ENCODE measurements at places on chromosomes 7 and 10.
A peak's percentile ranks its signal among the peaks of the same experiment; 100 is the strongest.

DNA sequence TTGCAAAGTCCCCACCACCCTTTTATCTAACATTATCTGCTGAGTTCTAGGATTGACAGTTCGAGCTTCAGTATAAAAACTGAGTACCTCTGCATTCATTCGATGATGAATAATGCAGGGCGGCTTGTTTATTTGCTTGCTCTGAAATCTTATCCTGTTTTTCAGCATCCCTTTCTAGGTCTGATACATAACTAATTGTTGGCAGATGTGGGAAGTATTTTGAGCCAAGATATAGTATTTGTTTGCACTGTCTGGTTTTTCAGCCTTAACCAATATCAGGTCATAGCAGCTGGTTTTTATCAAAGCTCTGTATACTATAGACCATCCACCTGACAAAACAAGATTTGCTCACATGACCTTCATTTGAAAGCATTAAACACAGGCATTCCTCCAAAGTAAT, 161.4 kb downstream of the TFEC start:
- no peak for DNase-seq

DNA sequence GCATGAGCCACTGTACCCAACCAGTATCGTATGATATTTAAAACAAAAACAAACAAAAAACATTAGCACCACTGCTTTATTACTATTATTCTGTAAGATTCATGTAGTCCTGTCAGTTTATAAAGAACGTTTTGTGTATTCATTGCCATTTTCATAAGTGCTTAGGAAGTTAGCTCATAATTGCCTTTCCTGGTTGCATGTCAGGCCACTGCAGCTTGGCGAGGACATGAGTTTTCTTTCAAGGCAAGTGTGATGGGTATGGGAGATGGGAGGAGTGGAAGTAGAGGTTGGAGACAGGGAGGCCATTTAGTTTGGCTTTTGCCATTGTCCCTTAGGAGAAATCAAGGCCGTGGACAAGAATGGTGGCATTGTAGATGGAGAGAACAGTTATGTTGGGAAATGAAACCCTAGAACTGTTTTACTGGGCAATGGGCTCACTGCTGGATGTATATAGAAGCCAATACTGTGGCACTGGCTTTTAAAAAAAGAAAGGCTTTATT, 48.9 kb downstream of the TYW1 start:
- no peak for DNase-seq

DNA sequence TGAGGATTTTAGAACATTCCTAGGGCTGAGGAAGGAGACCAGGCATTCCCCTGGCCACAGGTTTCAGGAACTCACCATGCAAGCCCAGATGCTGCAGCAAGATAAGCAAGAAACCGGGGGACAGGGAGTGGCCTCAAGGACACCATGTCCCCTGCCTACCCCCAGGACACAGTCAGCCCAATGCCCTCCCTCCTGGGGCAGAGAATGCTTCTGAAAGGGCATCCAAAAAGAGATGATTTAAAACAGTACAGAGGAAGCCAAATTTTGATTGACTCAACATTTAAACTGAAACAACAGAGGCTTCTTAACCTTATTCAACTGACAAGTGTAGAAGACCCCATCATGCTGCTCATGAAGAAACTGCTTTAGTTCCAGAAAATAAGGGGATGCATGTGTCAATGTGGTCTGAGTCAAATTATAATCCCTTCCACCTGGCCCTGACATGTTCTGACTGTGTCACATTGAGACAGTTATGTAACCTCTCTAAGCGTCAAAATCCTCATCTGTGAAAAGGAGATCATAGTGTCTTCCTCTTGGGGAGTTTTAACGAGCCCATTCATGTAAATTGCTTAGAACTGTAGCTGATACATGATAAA, 60.0 kb downstream of the ICA1 start:
- DNase-seq: no peak

- DNase-seq: peak; percentile 83
Measured at GRCh38 chr10:24207781-24208611, 942 bp upstream of the KIAA1217 start.

DNA sequence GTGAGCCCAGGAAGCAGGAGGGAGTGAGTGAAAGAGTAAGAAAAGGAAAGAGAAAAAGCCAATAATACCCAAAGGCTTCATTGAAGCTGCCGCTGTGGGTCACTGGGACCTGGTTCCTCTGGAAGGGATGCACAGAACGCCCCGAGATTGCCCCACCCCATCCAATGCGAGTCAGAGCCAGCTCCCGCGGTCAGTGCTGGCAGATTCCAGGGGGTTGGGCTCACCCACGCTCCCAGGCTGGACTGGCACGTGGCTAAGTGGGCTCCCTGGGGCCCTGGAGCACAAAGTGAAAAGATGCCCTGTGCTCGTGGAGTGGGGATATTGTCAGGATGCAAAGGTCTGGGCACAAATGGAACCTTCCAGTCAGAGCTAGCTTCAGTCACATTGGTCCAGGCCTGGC, 117.0 kb downstream of the OAT start:
- DNase-seq: no peak

DNA sequence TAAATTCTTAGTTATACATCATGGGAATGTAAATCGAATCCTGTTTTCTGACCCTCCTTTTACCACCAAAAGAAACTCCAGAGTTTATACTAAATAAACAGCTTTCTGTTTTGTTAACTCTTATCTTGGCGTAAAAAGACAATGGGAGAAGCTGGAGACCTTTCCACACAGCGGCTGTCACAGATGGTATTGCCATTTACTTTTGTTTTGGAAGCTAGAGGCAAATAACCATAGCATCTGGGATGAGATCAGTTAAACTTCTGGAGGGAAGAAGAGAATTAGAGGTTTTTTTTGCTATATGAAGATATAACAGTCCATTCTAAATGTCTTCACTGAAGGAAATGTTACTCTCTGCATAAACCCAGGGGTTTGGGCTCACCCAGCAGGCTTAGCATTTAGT, 258.9 kb downstream of the REEP3 start:
- no peak for DNase-seq

DNA sequence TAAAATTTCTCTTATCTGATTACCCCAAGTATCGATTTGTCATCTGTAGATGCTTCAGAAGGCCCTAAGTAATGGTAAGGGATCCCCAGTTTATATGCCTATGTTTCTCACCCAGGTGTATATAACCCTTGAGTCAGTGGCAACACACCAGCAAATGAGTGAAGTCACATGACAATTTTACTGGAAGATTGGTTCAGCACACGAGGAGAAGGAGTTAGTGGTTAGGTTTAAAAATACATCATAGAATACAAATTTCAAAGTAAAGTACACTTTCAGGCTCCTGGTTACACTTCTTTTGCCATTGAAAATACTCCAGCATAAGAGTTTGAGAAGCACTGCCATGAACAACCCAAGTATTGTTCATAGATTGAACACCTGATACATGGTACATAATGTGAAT, 29.7 kb upstream of the CAPZA2 start:
- DNase-seq: no peak

DNA sequence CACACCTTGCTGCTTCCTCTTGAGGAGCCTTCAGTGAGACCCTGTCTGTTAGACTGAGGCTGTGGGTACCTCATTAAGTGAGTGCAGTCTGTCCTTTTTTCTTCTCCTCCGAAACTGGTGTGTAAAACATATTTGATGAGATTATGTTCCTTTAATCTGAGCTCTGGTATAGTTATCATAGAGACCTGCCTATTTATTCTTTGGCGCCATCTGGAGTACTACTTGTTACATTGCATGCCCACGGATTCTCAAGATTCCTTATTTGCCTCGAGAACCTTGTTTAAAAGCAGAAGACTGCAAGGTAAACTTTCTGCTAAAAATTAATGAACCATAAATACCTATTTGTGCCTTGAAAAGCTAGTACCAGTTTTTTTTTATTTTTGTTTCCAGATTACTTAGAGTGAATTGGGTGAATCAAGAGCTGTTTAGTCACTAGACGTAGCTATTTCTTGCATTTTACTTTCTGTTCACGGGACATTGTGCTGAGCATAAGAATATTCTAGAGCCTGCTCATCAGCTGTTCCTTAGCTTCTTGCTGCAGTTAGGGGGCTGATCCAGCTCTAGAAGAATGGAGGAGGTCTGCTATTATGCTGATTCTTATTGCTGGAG, 16.9 kb upstream of the STMP1 start:
- DNase-seq: no peak

DNA sequence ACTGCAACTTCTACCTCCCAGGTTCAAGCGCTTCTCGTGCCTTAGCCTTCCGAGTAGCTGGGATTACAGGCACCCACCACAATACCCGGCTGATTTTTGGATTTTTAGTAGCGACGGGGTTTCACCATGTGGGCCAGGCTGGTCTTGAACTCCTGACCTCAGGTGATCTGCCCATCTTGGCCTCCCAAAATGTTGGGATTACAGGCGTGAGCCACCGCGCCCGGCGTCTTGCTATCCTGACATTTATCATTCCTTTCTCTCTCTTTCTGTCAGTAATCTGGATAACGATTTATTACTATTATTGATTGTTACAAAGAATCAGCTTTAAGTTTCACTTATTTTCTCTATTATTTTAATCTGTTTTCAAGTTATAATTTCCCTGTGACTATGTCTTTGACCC, 548.4 kb downstream of the CNTNAP2 start:
- no peak for DNase-seq

GRCh38 chr7:112145206-112145605, 61.0 kb downstream of the DOCK4 start:
- DNase-seq: no peak

GRCh38 chr10:104072786-104073185, 12.9 kb downstream of the COL17A1 start:
- DNase-seq: peak; percentile 22

DNA sequence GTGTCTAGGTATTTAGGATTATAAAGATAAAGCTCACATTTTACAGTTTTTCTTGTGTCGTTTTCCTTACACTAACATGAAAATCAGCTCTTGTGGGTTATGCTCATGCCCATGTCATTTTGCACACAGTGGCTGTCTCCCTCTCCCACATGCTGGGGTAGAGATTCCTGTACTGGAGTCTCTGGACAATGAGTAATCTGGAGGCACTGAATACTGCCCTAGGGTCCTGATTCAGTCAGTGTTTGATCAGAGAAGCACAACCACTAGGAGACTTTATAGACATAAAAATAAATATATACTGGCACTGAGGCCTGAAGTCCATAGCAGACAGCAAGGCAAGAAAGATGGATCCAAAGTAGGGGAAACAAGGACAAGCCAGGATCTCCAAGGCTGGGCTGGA, 1008.8 kb downstream of the KCNMA1 start:
- DNase-seq: no peak

- DNase-seq: no peak
Measured at GRCh38 chr7:81333004-81333403, 414.2 kb upstream of the SEMA3C start.

GRCh38 chr7:121132940-121133339, 144.4 kb downstream of the CPED1 start:
- no peak for DNase-seq

- DNase-seq: peak; percentile 76
Measured at GRCh38 chr10:13971601-13972475, 358.9 kb downstream of the FRMD4A start.

DNA sequence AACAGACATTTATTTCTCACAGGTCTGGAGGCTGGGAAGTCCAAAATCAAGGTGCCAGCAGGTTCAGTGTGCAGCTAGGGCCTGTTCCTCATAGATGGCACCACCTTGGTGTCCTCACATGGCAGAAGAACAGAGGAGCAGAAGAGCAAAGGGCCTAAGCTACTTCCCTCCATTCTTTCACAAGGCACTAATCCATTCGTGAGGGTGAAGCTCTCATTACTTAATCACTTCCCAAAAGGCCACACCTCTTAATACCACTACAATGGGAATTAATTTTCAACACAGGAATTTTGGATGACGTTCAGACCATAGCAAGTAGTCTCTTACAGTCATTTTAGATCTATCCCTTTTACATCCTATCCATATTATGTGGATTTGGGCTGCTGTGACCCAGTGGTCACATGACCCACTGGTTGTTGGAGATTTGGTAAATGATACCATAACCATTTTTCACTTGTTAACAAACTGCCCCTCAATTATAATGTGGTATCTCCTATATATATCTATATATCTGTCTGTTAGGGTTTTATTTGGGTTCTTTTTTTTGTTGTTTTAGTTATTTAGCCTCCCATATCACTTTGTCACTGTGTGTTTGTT, 63.4 kb downstream of the BBS9 start:
- no peak for DNase-seq

GRCh38 chr10:14625765-14626525, 148.8 kb downstream of the FAM107B start:
- no peak for DNase-seq

DNA sequence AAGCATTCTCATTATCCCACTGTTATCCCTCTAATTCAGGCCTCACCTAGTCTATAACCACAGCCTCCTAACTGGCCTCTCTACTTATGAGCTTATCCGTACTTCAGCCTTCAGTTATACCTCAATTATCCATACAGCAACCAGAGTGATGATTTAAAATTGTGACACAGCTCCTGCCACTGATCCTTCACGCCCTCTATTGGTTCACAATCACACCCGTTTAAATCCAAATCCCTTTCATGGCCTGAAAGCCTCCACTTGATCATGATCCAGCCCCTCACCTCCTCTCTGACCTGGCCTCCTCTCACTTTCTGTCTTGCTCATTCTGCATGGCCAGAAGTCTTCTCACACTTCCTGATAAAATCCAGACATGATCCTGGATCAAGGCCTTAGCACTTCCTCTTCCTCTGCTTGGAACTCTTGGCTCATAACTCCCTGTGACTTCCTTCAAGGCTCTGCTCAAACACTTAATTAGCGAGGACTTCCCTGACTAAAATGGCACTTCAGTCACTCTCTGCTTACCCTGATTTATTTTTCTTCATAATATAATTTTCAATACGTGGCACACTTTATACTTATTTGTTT, 19.0 kb upstream of the TMEM26 start:
- DNase-seq: no peak

GRCh38 chr10:35507519-35508109, 97.5 kb upstream of the GJD4 start:
- DNase-seq: no peak

DNA sequence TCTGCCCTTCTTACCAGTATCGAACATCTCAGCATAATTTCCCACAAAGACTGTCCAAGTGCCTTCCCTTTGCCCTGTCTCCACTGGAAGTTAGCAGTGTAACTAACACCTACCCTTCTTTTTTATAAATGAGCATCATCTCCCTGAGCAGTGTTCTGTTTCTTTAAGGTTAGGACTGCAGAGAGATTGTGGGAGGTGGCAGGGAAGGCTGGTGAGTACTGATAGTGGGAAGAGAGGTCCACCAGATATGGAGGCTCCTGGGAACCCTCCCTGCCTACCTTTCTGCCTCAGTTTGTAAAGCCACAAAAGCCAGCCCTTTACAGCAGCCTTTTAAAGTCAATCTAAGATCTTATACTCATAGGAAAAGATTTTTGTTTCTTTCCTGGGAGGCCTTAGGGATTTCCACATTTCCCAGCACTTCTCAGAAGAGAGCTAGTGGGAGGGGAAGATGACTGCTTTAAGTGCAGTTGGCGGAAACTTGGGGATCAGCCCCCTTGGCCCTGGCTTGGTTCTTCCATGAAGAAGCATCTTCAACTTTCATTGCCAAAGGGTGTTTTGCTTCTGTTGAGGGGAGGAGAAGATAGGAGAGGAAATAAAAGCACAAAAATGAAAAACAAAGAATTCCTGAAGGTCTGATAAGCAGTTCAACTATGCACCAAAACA, 36.6 kb upstream of the CALD1 start:
- no peak for DNase-seq

- peak; percentile 97 for DNase-seq
Measured at GRCh38 chr7:4775250-4775847, at the start of gene AP5Z1. TSS of gene AP5Z1 (plus strand) at chr7:4775623. CDS start at chr7:4775716, 93 bp downstream.
